ENCODE measurements at places on chromosomes 3 and 15.

DNA sequence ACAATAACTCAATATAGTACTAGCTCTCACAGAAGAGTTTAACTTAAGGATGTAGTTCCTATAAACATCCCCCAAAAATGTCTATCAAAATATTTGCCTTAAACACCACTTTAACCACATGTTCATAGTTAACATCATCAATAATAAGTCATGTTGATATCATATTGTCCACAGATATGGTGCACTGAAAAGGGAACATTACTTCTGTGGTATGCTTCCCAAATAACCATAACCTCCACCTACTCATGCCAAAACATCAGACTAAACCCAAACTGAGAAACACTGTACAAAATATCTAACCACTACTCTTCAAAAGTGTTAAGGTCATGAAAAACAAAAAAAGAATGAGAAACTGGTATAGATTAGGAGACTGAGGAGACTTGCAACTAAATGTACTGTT is 32.9 kb downstream of the SLC4A7 start:
- no peak for DNase-seq

DNA sequence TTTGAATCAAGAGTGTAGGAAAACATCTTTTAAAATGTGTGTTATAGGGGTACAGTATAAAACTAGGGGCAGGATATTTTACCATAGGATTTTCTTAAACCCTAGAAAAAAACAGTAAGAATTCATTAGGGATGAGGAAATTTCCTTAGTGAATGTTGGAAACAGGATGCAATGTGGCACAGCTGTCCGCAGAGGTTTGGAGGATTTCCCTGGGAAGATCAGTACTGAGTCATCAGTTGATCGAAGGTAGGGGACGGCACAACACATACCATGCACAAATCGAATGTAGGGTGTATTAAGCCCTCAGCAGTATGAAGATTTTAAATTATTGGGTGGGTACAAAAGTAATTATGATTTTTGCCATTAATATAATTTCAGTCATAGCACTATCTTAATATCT is 49.9 kb downstream of the FNDC3B start:
- DNase-seq: no peak

GRCh38 chr3:89358281-89358680 is 250.9 kb downstream of the EPHA3 start:
- no peak for DNase-seq

GRCh38 chr3:157442729-157443128 is 6.1 kb downstream of the PTX3 start:
- no peak for DNase-seq

- no peak for DNase-seq
Observed at GRCh38 chr3:147215660-147216059, 190.7 kb downstream of the ZIC4 start.
